Stimulated activated CD4-positive, alpha-beta T cell treated with anti-CD3 and anti-CD28 coated beads, TNF-alpha, amount 100 ng/mL, for 1 hour (primary cell): ENCODE measurements at places on chromosomes 13 and 19.

GRCh38 chr19:55208880-55209692 is at the start of gene PTPRH:
Gene PTPRH (minus strand): TSS chr19:55209501. CDS start chr19:55209433, 68 bp downstream.
- DNase-seq: no peak

DNA sequence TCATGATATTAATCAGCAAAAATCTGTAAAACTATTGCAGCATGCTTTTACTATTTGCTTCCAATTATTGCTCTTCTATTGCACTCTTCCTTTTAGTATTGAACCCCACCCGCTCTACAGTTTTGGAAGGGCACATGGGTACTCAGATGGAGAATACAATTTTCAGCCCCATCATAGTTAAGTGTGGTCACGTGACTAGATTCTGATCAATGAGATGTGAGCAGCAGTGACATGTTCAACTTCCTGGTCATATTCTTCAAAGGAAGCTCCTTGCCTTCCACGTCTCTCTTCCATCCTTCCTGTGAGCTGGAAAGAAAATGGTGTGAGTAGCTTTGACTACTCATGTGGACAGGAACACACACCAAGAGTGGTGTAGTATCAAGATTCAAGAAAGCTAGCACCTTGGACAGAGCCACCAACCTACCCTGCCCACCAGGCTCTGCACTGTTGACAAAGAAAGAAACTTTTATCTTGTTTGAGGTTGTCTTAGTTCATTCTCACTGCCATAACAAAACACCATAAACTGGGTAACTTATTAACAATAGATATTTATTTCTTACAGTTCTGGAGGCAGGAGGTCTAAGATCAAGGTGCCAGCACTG is 3.8 kb upstream of the FGF14 start:
- no peak for DNase-seq

DNA sequence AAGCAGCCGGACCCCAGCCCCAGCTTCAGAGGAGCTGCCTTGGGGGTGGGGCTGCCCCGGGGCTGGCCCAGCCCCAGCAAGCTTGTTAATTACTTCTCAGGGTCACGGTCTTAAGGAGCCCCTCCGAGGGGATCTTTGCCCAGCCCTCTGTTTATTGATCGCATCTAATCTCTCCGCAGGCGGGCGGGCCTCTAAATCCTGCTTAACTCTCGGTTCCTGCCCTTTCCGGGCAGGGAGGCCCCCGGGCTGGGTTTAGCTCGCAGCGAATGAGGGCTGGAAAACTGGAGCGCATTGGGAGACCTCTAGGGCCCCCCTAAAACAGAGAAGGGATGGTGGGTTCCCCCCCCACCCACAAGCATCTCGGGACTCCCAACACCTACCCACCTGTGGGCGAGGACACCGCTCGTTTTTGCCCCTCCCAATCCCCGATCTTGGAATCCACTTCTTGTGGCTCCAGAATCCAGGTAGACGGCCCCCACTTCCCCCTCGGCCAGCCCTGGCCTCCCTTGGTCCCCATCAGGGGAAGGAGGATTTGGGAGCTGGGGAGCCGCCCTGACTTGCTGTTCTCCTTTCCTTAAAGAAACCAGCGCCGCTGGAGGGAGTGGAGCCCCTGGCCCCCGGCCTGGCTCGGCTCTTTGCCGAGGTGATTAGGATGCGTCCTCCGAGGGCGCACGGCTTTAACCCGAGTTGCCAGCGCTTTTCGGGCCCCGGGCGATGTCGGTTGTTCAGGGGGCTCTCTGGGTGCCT is 59.5 kb upstream of the ADGRL1 start:
- DNase-seq: no peak

- DNase-seq: no peak
Observed at GRCh38 chr13:47076500-47076899, 179.6 kb upstream of the HTR2A start.

DNA sequence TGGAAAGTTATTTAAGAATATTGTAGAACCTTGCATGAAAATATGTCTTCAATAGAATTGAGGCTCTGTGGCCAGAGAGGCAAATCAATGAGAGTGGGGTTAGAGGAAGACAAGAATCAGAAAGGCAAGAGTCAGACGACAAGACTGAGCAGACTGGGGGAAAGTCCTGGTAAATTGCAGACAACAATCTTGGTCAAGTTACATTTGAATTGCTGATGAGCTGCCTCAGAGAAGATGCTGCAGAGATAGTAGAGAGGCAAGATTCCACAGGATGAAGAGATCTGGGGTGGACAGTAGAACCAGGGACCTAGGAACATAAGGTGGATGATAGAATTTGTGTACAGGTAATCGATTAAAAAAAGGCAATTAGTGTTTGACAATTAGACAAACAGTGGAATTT is 133.8 kb downstream of the RXFP2 start:
- DNase-seq: no peak
